Activated CD4-positive, alpha-beta T cell treated with anti-CD3 and anti-CD28 coated beads for 36 hours (primary cell): ENCODE measurements at places on chromosomes 3 and 15. TPM values are rescaled to one million over a fixed set of nuclear protein-coding genes. Genes with fewer than 3 reads are reported as not detected.

DNA sequence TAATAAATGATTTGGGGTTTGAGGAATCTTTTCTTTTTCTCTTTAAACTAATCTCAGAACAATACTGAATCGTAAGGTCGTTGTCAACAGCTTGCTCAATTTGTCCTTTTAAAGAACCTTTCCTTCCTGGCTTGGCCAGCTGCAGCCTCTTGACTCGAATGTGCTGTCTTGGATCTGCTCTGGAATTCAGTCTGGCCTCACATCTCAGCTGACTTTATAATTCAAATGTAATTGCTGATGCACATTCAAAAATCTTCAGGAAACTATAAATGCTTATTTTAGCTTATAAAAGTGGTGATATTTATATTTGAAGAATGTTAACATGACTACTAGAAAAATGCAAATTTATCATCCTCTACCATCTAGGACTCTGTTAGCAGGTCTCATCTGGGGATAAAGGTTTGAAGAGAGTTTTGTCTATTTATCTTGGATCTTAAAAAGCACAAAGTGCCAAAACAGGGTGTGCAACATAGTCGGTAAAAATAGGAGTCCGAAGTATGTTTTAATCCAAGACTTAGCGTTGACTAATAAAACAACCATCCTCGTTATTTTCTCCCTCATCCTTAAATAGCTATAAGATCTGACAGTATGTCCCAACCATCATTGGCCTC, 1035.2 kb downstream of the MCTP2 start:
- H3K36me3 ChIP-seq: no peaks in the 10 kb centered on the region
- no peak overlapping the region for H3K4me3 ChIP-seq
- no peaks in the 10 kb centered on the region for H3K4me1 ChIP-seq
- no peak for DNase-seq

The ADAMTS7 gene
- total RNA-seq: 0.23 TPM

GRCh38 chr15:59384507-59384906, 11.8 kb upstream of the MYO1E start:
- no peak overlapping the region for H3K4me3 ChIP-seq
- H3K27ac ChIP-seq: no peak overlapping the region
- no peak for DNase-seq
- no peaks in the 10 kb centered on the region for H3K36me3 ChIP-seq
- no peaks in the 10 kb centered on the region for H3K4me1 ChIP-seq

GRCh38 chr3:126313166-126313565, 44.0 kb downstream of the KLF15 start:
- no peak for DNase-seq

DNA sequence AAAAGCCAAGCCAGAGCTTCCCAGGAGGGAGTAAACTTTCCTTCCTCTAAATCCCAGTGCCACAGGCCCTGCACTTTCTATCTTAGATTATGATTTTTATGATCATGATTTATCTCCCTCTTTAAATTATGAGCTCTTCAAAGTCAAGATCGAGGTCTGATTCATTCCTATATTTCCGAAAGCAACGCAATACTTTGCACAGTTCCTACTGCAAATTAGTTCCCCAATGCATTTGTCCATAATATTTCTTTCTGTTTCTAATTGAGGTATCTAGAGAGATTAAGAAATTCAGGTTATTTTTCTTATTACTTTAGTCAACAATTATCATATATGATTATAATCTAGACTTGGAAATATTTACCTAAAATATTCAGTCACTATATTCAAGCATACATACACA, 173.1 kb upstream of the LPP start:
- H3K27ac ChIP-seq: no peak overlapping the region
- H3K27me3 ChIP-seq: no peaks in the 10 kb centered on the region
- H3K4me3 ChIP-seq: no peak overlapping the region
- H3K36me3 ChIP-seq: peaks cover 7% of the 10 kb centered on the region
- peaks cover 46% of the 10 kb centered on the region for H3K4me1 ChIP-seq

The SCN11A gene
- total RNA-seq: 0.07 TPM

The KBTBD12 gene
- not detected for total RNA-seq

DNA sequence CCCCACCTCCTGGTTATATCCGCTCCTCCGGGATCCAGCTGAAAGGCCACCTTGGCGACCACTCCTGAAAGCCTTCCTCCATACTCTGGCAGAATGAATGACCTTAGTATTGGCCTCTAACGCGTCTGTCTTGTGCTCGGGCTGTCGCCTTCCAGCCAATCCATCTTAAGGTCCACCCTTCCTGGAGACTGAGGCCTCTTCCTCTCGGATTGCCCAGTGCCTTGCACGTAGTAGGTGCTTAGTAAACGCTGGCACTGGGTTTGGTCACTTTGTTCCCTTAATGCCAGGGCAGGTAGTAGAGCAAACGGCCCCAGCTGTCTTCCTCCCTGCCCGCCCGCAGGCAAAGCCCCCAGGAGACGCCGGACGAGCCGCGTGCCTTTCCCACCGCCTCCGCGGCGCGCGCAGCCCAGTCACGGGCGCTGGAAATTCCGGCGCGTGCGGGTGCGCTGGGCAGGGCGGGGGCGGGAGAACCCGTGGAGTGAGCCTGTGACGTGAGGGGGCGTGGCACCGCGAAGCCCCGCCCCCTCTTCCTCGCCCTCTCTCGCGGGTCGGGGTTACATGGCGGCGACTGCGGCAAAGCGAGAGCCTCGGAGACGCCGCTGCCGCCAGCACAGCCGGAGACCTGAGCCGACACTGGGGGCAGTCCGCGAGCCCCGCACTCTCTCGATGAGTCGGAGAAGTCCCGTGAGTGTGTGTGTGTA, at the start of gene MAPK6:
MAPK6 (plus strand) TSS at position 527 of the 701 bp plus-strand sequence. CDS start 27,242 bp downstream, outside the sequence.
- H3K27ac ChIP-seq: peak within 1 kb of the TSS; percentile 96
- H3K36me3 ChIP-seq: peaks cover 3% of the 10 kb centered on the region
- peak within 1 kb of the TSS; percentile 86 for H3K4me3 ChIP-seq
- peak; percentile 97 for DNase-seq

The LCTL gene
- total RNA-seq: not detected

DNA sequence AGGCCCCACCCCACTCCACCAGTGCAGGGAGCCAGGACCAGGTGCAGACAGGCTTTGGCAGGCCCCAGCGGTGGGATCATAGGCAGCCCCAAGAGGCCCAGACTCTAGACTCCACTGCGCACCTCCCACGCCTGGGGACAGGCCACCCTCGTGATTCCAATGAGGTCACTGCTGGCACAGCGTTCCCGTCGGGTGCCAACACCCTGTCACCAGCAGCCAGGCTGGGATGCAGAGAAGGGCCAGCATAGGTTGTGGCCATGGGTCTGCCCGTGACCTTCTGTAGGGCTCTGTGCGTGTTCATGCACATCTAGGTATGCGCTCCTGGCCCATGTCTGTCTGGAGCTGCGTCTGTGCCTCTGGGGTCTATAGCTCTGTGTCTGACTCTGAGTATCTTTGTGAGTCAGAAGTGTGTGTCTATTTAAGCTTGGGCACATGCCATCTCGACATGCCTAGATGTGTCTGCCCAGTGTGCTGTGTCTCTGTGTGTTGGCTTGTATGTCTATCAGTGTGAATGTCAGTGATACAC, 13.0 kb downstream of the VIPR1 start:
- no peak overlapping the region for H3K27ac ChIP-seq
- no peaks in the 10 kb centered on the region for H3K27me3 ChIP-seq
- DNase-seq: no peak
- peaks cover 3% of the 10 kb centered on the region for H3K36me3 ChIP-seq
- H3K4me1 ChIP-seq: peaks cover 27% of the 10 kb centered on the region
- H3K4me3 ChIP-seq: no peak overlapping the region

DNA sequence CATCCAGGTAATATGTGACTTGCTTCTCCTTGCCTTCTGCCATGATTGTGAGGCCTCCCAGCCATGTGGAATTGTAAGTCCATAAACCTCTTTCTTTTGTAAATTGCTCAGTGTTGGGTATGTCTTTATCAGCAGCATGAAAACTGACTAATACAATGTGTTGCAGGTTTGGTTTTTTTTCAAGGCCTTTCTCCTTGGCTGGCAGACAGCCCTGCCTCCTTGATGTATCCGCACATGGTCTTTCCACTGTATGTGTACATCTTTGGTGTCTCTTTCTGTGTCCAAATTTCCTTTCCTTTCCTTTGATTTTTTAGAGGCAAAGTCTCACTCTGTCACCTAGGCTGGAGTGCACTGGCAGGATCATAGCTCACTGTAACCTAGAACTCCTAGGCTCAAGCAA, 260.1 kb downstream of the TUSC7 start:
- DNase-seq: no peak
- no peak overlapping the region for H3K27ac ChIP-seq
- H3K36me3 ChIP-seq: no peaks in the 10 kb centered on the region
- no peaks in the 10 kb centered on the region for H3K27me3 ChIP-seq
- no peak overlapping the region for H3K4me3 ChIP-seq

GRCh38 chr3:129577925-129578786, 28.3 kb downstream of the PLXND1 start:
- H3K27ac ChIP-seq: no peak overlapping the region
- no peaks in the 10 kb centered on the region for H3K27me3 ChIP-seq
- H3K36me3 ChIP-seq: no peaks in the 10 kb centered on the region
- peaks cover 25% of the 10 kb centered on the region for H3K4me1 ChIP-seq
- H3K4me3 ChIP-seq: no peak overlapping the region

- H3K27me3 ChIP-seq: no peaks in the 10 kb centered on the region
- H3K4me3 ChIP-seq: no peak overlapping the region
- H3K36me3 ChIP-seq: no peaks in the 10 kb centered on the region
- H3K27ac ChIP-seq: no peak overlapping the region
Measured at GRCh38 chr3:10485380-10485779, 20.0 kb downstream of the ATP2B2 start.

The RNU5B-1 gene
- not detected for total RNA-seq

DNA sequence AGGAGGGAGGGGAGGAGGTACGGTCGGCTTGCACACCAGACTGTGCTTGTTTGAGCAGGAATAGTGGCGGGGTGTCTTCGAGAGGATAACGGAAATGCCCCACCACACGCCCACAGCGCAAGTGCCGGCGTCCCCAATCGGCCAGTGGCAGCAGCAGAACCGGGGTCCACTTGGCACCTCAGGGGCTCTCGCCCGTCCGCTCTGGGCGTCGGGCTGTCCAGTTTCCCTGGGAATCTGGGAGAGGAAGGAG, 53.7 kb downstream of the CCDC54 start:
- peak overlapping the region; percentile 51 for H3K27ac ChIP-seq
- H3K27me3 ChIP-seq: peaks cover 3% of the 10 kb centered on the region

The GOLGA6D gene
- total RNA-seq: not detected

The CTXN2 gene
- total RNA-seq: not detected

The NAALADL2 gene
- total RNA-seq: not detected

DNA sequence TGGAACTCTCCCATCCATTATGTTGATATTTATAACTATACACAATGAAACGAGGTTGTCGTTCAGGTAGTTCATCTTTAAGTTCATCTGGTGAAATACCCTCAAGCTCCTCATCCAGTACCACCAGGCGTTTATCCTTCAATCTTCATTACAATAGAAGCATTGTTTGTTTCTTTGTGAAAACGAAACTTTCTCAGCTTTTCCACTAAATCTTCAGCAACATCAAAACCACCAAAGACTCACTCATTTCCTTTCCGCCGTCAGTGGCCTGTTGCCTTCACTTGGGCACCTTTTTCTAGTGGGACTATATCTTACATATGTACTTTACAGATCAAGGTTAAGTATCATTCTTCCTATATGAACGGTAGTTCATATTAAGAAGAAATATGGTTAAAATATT, 44.1 kb upstream of the TFG start:
- H3K4me3 ChIP-seq: no peak overlapping the region
- peak; percentile 57 for DNase-seq
- H3K4me1 ChIP-seq: peaks cover 25% of the 10 kb centered on the region
- peak overlapping the region; percentile 38 for H3K27ac ChIP-seq
- H3K36me3 ChIP-seq: no peaks in the 10 kb centered on the region

The ZBED2 gene
- 418 TPM for total RNA-seq

The CTDSPL gene
- total RNA-seq: 3.9 TPM

The ZNF639 gene
- 31.0 TPM for total RNA-seq

GRCh38 chr3:186150041-186150830, 41.3 kb upstream of the ETV5 start:
- DNase-seq: no peak
- peaks cover 13% of the 10 kb centered on the region for H3K4me1 ChIP-seq
- no peak overlapping the region for H3K4me3 ChIP-seq
- H3K27ac ChIP-seq: no peak overlapping the region
- H3K27me3 ChIP-seq: peaks cover 38% of the 10 kb centered on the region

The SLC28A1 gene
- not detected for total RNA-seq

- H3K4me3 ChIP-seq: no peak overlapping the region
- H3K36me3 ChIP-seq: peaks cover 2% of the 10 kb centered on the region
- no peak overlapping the region for H3K27ac ChIP-seq
- H3K4me1 ChIP-seq: no peaks in the 10 kb centered on the region
- H3K27me3 ChIP-seq: no peaks in the 10 kb centered on the region
Measured at GRCh38 chr3:15873415-15873814, 75.6 kb upstream of the ANKRD28 start.

DNA sequence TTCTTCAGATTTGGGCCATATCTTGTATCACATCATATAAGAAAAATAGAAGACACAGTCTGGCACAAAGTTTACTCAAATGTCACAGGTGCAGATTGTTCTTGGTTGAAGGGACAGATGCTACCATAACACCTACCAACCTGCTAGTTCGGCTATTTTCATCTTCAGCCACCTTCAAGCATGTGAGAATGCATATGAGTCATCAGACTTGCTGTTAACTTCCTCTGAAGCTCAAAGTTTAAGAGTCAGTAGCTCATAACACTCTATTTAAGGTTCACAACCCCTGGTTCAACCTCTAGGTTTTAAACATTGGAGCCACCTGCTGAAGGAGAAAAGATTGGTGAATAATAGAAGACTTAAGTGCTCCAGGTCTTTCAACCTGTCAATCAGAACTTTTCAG, 522.8 kb downstream of the NLGN1 start:
- H3K27me3 ChIP-seq: no peaks in the 10 kb centered on the region
- no peak overlapping the region for H3K27ac ChIP-seq
- no peaks in the 10 kb centered on the region for H3K4me1 ChIP-seq
- DNase-seq: no peak
- no peak overlapping the region for H3K4me3 ChIP-seq

The GCHFR gene
- total RNA-seq: 41.1 TPM

The C3orf49 gene
- not detected for total RNA-seq

DNA sequence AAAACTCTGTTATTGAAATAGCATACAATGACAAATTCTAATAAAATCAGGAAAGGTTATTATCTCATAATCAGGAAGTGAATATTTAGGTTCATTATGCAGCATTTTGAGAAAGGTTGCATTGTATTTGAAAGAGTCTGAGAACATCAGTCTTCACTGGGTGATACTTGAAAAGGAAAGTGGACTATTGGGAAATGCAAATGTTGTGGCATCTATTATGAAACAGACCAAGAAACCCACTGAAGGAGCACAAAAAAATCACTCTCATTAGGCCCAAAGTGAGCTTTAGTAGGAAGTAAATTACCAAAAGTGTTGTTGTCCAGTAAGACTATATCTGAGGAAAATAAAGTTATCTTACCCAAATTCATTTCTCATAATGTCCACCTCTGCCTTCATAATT, 90.8 kb downstream of the ZPLD1 start:
- H3K4me3 ChIP-seq: no peak overlapping the region
- H3K36me3 ChIP-seq: no peaks in the 10 kb centered on the region
- H3K27me3 ChIP-seq: peaks cover 10% of the 10 kb centered on the region
- no peaks in the 10 kb centered on the region for H3K4me1 ChIP-seq
- H3K27ac ChIP-seq: no peak overlapping the region

GRCh38 chr3:16257309-16257708, 7.4 kb downstream of the DPH3 start:
- peaks cover 15% of the 10 kb centered on the region for H3K4me1 ChIP-seq
- no peak for DNase-seq
- H3K27me3 ChIP-seq: no peaks in the 10 kb centered on the region
- no peak overlapping the region for H3K4me3 ChIP-seq
